ENCODE measurements at places on chromosomes 12 and 14. TPM values are rescaled to one million over a fixed set of nuclear protein-coding genes. Genes with fewer than 3 reads are reported as not detected.

Gene KRT72
- total RNA-seq, result not detected

Gene TAS2R50
- 4.6 TPM for total RNA-seq

Gene DICER1
- total RNA-seq, result 114 TPM

Gene DBX2
- 0.66 TPM for total RNA-seq

Gene TOMM20L
- 2.6 TPM for total RNA-seq

Gene SMCO2
- total RNA-seq, result 0.34 TPM

Gene ARMH4
- 3.6 TPM for total RNA-seq

Gene NUP107
- 50.1 TPM for total RNA-seq

Gene TNS2
- 225 TPM for total RNA-seq

Gene DENR
- 24.6 TPM for total RNA-seq

Gene TAS2R46
- 4.5 TPM for total RNA-seq

Gene DPY19L2
- 43.5 TPM for total RNA-seq

Gene RASSF9
- 1.1 TPM for total RNA-seq

Gene SERPINA5
- 2.0 TPM for total RNA-seq

Gene TAS2R10
- total RNA-seq, result 2.3 TPM

Gene E2F7
- total RNA-seq, result not detected

Gene PPP4R4
- 1.3 TPM for total RNA-seq

Gene TBC1D30
- total RNA-seq, result 5.8 TPM

Gene LHX5
- not detected for total RNA-seq

Gene EEA1
- total RNA-seq, result 51.5 TPM

Gene CEBPE
- not detected for total RNA-seq

Gene TGFB3
- 8.5 TPM for total RNA-seq

Gene SOAT2
- total RNA-seq, result not detected

Gene PCED1B
- 4.2 TPM for total RNA-seq

Gene GTF2H3
- total RNA-seq, result 14.3 TPM
